Mesothelial cell of epicardium (in vitro differentiated cells): ENCODE measurements at places on chromosomes 11 and 22. TPM values are rescaled to one million over a fixed set of nuclear protein-coding genes. Genes with fewer than 3 reads are reported as not detected.

Gene PYGM
- total RNA-seq = 6.4 to 7.6 TPM (median 7.1 TPM) in 3 replicates

GRCh38 chr11:46414466-46414796 lies 22.9 kb upstream of the CHRM4 start:
- no peak for DNase-seq

GRCh38 chr11:75826461-75827230 lies 11.6 kb downstream of the UVRAG start:
- DNase-seq = no peak

Gene LRRN4CL
- 1.6 to 2.3 TPM (median 1.7 TPM) in 3 replicates for total RNA-seq

Gene PRODH
- total RNA-seq = 1.7 to 2.5 TPM (median 2.1 TPM) in 3 replicates

DNA sequence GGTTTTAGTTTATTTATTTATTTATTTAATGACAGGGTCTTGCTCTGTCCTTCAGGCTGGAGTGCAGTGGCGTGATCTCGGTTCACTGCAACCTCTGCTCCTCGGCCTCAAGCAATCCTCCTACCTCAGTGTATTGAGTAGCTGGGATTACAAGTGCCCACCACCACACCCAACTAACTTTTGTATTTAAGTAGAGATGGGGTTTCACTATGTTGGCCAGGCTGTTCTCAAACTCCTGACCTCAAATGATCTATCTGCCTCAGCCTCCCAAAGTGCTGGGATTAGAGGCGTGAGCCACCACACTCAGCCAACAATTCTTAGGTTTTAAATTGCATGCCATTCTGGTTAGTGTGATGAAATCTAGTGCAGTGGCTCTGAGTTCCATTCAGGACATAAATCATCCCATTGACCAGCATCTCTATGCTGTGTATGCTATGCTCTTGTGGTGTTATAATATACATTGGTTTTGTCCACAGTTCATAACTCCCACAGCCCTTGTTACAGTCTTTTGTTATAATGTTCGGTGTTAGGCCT lies 28.5 kb downstream of the ZNF280B start:
- no peak for DNase-seq

GRCh38 chr22:28023774-28024173 lies 104.7 kb upstream of the PITPNB start:
- DNase-seq = no peak

GRCh38 chr11:19992162-19992561 lies 168.1 kb downstream of the DBX1 start:
- no peak for DNase-seq

Gene DSCAML1
- total RNA-seq = 2.0 to 3.3 TPM (median 2.5 TPM) in 3 replicates

DNA sequence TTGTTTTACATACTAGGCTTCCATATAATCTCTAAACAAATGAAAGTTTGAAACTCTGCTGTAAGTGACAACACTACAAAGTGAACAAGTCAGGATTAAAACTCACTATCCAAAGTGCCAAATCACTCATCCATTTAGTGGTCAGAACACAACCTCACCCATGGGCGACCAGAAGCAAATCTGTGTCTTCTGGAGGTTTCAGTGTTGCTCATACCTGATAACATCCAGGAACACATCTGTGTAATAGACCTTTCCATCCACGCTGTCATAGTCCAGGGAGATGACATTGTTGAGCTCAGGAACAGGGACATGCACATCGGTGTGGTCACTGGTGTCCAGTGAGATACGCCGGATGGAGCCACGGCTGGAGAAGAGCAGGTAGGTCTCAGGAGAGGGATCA lies 28.5 kb upstream of the CKAP5 start:
- DNase-seq = no peak

Gene CCDC15
- 2.8 to 3.1 TPM (median 2.9 TPM) in 3 replicates for total RNA-seq

GRCh38 chr11:1307998-1308742 lies 1.3 kb downstream of the TOLLIP start:
- DNase-seq = no peak

GRCh38 chr22:49753961-49754695 lies 73.5 kb downstream of the BRD1 start:
- no peak for DNase-seq

- DNase-seq = peak; percentile 61
Measured at GRCh38 chr22:19121631-19122142, 525 bp downstream of the DGCR2 start.

DNA sequence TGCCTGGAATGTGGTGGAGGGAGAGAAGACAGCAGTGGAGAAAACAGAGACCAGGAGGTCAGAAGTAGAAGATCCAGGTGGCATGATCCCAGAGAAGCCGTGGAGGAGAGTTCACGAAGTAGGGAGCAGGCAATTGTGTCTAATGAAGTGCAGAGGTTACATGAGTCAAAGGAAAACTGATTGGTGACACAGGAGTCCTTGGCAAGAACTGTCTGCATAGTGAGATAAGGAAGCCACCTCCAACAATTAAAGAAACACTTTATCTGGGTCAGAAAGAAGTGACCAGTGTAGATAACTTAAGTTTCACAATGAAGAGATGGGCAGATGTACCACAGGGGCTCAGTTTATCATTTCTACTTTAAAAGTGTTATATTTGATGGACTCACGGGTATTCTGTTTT lies 57.0 kb upstream of the PTH start:
- no peak for DNase-seq

Gene EMSY
- total RNA-seq = 47.3 to 47.5 TPM (median 47.5 TPM) in 3 replicates

GRCh38 chr11:88383447-88383846 lies 45.9 kb upstream of the CTSC start:
- no peak for DNase-seq

- DNase-seq = no peak
Measured at GRCh38 chr11:103736315-103737036, 300.0 kb upstream of the DDI1 start.

- peak; percentile 19 for DNase-seq
Measured at GRCh38 chr22:49208768-49209252, 618.9 kb downstream of the BRD1 start.

- DNase-seq = no peak
Measured at GRCh38 chr22:28120691-28121592, 201.9 kb upstream of the PITPNB start.
